ENCODE measurements at places on chromosomes 16 and 17. TPM values are rescaled to one million over a fixed set of nuclear protein-coding genes. Genes with fewer than 3 reads are reported as not detected.

Gene ABCA3
- 0.40 TPM for total RNA-seq

Gene EPOP
- total RNA-seq = 8.9 TPM

Gene MAZ
- total RNA-seq = 408 TPM

Gene MEFV
- not detected for total RNA-seq

Gene NXPH3
- not detected for total RNA-seq
